ENCODE measurements at places on chromosomes 2 and 18.

GRCh38 chr18:36661999-36662398, 166.8 kb downstream of the TPGS2 start:
- no peak for DNase-seq

GRCh38 chr2:133135035-133135654, 433.1 kb downstream of the NCKAP5 start:
- no peak for DNase-seq

DNA sequence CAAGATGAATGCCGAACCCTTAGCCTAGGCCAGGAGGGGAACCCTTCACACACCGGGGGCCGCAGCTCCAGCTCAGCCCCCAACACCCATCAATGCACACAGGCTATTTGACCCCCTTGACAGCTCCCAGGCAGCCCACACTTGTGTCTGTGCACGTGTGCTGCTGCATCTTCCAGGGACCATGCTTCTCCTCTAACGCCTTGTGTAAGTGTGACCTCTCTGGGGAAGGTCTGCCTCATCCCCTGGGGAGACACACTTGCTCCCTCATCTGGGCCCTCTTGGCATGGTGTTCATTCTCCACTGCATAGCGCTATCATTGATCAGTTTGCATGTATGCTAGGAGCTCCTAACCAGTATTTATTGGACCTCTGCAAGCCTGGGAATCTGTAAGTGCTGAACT, 120.0 kb upstream of the FHL2 start:
- DNase-seq, result no peak

DNA sequence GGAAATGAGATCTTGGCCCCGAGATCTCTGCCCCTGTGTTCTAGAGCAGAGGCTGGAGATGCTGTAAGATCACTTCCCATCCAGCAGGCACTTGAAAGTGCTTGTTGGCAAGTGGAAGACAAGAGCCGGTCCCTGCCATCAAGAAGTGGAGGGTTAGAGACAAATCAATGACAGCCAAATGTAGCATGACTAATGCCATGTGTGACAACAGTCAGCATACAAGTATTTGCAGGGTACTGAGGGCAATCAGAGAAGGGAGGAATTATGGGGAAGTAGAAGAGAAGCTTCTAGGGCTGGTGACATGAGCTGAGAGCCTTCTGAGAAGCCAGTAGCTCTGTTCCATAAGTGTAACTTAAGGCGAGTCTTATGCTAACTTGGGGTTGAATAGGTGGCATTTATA, 58.6 kb downstream of the TMEM17 start:
- DNase-seq, result no peak

DNA sequence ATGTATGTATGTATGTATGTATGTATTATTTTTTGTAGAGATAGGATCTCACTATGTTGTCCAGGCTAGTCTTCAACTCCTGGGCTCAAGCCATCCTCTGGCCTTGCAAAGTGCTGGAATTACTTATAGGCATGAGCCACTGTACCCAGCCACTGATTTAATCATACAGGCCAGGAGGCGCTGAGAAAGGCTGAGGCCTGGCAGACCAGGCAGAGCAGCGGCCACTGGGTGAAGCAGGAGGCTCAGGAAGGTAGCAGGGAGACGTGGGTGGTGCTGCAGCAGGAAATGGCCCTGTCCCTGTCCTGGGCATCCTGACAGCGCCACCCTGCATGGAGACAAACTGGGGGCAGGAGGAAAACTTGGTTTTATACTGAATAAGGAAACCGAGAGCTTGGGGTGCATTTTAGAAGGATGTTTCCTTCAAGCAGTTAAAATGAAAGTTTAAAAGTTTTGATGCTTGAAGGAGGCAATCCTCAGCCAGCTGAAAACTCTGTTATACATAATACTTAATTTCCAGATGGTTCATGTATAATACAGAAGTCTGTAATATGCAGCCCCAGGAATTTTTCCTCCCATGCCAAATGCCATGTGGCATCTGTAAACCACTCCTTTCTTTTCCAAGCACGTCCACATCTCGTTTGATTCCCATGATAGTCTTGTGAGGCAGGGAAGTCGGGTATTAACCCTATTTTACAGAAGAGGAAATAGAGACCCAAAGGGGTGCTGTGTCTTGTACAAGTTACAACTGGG, 182.4 kb downstream of the CELF4 start:
- no peak for DNase-seq

- peak; percentile 83 for DNase-seq
Observed at GRCh38 chr2:96960153-96960961, 26.0 kb downstream of the FAM178B start.

Data from large intestine (tissue), 12 donors.